ENCODE measurements at places on chromosomes 13 and 19.

DNA sequence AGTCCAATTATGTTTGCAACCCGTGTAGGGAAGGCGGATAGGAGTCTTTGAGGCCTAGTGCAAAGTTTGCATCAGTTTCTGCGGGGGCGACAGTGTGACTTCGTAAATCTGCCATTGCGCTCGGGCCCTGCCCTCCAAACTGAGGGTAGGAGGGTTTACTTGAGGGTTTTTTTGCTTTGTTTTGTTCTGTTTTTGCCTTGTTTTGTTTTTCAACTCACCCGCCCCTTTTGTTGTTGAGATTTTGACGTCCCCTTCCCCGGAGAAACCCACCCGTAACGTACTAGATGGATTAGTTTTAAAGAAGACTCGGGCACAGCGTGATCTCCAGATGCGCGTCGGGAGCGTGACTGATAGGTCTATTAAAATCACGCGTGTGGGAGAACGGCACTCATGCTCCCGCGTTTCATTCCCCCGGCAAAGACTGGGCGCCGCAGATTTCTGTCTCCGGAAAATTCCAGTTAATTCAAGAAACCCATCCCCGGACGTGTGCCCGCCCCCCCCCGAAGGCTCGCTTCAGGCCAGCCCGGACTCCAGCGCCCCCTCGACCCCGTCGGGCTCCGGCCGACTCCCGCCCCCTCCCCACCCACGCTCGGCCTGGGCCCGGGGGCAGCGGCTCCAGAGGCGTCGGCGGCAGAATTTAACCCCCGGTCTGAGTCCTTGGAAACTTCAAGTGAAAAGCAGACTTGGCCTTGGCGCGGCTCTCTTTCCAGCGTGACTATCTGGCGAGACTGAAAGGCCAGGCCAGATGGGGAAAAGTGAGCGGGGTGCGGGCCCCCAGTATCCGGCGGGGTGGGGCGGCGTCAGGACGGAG lies 5.0 kb downstream of the SOX1 start:
- no peak for DNase-seq

DNA sequence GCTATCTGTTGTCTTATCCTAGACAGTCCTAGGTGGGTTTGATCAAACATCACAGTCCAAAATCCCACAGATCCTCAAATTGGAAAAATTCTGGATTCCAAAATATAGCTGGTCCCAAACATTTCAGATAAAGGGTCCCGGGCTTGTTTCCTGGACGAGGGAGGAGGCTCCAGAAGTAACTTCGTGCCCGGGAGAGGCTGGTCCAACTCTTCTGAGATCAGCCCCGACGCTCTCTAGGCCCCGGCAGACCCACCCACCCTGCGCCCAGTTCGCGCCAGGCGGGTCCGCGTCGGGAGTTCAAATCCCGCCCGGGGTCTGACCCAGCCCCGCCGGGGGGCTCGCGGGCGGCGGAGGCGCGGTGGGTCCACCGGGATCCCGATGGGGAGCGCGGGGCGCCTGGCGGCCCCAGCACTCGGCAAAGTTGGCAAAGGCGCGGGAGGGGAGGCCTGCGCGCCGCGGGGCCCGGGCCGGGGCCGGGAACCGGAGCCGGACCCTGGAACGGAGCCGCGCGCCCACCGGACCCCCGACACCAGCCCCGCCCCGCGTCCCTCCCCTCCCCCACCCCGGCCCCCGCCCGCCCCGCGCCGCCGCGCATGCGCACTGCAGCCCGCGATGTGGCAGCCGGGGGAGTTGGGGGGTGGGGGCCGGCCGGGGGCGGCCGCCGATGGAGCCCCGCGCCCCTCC lies 513 bp downstream of the MIER2 start:
- DNase-seq: peak; percentile 22

DNA sequence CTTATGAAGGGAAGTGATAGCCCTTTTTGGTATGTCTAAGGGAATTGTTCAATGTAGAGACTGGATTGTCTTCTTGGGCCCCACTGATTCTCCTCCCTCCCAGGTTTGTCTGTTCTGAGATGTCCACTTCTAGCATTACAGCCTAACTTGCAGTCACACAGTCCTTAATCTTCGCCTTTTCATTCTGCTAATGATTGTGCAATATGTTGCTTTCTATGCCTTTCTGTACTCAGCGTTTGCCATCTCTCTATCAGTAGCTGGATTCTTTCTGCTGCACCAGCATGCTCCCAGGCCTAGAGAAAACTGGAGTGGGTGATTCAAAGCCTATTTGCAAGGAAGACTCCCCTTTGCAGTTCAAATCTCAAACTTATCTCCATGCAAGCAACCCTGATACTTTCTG lies 307.5 kb upstream of the DACH1 start:
- no peak for DNase-seq

- DNase-seq: no peak
Measured at GRCh38 chr13:59532405-59532804, 631.3 kb downstream of the DIAPH3 start.

DNA sequence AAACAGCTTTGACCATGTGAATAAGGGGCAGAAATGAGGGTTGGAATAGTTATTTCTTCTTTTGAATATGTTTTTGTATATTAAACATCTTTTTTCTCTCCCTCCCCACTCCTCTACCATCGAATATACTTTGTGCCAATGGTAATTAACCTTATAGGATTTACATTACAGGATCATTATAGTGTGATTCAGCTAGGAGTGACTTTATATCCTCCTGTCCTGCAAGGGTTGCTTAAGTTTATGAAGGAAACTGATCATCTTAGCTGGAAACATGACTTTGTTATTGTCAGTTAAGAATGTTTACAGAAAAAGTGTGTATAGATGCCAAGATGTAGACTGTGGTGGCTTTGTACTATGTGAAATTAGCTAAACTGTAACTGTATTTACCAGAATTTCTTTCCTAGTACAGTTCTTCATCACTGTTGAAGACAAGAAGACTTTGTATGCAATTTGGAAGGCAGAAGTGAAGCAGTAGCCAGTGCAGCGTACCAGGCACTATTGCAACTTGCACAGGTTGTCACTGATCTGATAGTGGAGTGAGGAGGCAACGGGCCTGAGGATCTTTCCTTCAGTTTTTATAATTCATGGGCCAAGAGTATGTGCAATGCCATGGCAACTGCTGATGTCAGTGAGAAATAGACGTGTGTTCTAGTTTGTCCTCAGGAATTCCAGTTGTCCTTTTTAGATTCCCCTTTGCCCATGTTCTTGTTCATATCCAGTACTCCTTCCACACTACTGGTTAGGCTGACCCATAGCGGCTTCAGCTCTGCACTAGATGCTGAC lies 8.2 kb upstream of the PAN3 start:
- no peak for DNase-seq

DNA sequence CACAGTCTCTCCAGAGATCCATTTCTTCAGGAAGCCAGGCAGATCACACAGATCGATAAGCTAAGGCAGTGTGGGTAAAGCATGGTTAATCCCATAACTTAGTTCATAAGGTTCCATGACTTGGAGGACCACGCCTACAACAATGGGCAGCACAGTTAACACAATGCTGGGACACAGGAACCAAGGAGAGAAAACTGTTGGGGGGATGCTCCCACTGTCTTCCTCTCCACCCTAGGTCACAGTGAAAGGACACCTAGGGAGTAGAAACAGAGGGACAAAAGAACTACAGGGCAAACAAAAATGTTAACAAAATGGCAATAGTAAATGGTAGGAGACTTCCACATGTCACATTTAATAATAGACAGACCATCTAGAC lies 20.8 kb upstream of the ZNF181 start:
- DNase-seq: no peak

DNA sequence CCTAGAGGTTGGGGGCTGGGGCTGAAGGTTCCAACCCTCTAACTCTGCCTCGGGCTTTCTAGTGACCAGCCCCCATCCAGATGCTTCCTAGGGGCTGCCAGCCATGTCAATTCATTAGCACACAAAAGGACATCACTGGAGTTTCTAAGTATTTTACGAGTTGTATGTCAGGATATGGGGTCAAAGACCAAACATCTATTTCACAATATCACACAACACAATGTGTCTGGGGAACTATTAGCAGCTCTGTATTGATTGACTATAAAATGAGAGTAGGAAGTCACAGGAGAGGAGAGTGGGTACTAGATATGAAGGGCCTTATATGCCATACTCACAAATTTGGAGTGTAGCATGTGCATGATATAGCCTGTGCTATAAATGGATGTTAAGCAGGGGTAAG lies 42.1 kb downstream of the LPAR6 start:
- no peak for DNase-seq

DNA sequence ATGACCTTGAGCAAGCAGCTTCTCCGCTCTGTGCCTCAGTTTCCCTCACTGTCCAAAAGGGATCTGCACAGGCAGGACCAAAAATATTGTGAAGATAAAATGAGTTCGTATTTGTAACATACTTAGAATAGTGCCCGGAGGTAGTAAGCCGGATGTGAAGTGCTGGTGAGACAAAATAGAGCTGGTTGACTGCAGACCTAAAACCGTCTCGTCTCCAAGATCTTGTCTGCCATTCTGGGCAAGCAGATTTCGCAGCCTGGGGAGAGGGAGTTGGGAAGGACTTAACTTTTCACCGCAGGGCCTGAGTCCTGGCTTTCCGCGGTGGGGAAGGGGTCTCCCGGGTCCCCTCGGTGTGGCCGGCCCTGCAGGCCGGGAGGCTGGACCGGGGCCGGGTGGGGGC lies 8.2 kb upstream of the BBC3 start:
- no peak for DNase-seq

DNA sequence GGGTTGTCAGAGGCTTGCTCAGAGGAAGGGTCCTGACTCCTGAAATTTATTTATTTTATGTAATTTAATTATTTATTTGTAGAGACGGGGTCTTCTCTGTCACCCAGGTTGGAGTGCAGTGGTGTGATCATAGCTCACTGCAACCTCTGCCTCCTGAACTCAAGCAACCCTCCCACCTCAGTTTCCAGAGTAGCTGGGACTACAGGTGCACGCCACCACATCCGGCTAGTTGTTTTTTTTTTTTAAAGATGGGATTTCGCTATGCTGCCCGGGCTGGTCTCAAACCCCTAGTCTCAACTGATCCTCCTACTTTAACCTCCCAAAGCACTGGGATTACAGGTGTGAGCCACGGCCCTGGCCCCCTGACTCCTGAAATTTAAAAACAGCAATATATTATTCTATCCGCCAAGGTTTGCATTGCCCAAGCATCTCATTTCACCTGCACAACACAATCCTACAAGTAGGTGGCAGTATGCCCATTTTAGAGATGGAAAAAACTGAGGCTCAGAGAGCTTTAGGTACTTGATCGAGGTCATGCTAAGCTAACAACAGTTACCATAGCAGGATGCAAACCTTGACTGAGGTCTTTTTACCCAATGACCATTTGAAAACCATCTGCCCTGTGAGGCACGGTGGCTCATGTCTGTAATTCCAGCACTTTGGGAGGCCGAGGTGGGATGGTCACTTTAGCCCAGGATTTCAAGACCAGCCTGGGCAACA lies 18.1 kb downstream of the ARHGEF18 start:
- peak; percentile 43 for DNase-seq

- no peak for DNase-seq
Measured at GRCh38 chr19:15864824-15865223, 33.0 kb downstream of the CYP4F2 start.

- DNase-seq: no peak
Measured at GRCh38 chr19:31451686-31452330, 102.6 kb upstream of the TSHZ3 start.

DNA sequence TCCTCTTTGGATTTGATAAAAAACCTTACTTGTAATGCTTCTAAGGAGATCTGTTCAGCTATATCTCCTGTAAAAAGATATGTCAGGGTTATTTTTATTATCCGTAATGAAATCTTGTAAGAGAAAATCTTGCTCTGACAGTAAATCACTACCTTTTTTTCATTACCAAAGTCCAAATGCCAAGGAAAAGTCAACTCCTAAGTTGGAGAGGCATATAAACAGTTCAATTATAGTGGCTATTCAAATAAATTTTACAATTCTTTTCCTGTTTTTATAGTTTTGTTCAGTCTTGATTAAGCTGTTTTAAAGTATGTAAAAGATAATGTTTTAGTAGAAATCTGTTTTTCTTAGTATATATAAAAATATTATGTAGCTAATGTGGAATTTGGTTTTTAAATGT lies 9.0 kb downstream of the KCTD4 start:
- no peak for DNase-seq

- no peak for DNase-seq
Measured at GRCh38 chr19:11265785-11266236, 3.5 kb upstream of the DOCK6 start.

DNA sequence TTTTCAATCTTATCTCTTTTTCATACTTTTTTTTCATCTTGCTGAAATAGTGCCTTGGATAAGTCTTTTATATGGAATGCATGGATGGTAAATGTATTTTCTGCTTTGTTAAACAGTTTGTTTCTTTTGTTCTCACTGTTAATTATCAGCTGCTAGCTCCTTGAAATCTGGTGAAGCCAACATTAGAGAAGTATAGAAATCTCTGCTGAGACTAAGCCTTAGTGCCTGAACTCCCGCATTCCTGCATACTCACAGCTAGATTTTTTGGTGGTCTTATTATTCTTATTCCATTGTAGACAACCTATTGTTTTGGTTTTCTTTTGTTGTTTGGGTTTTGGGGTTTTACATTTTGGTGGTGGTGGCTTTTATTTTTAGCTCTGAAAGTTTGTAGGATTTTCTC lies 48.4 kb downstream of the DNAJC15 start:
- DNase-seq: no peak

DNA sequence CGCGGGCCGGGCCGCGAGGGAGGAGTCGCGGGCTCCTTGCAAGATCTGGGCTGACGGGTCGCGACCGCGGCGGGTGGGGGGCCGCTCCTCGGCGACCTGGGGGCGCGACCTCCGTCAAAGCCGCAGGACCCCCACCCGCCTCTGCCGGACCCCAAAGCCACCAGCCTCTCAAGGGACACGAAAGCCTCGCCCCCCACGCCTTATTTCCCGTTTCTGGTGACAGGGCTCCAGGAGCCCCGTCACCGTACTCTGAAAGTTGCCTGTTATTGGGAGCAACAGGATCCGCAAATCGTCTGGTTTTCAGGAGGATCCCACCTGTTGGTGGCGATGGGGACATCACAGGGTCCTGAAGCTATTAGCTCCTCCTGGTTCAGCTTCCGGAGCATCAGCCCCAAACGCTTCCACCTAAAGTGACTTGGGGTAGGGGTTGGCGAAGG lies 530 bp downstream of the MAU2 start:
- no peak for DNase-seq

DNA sequence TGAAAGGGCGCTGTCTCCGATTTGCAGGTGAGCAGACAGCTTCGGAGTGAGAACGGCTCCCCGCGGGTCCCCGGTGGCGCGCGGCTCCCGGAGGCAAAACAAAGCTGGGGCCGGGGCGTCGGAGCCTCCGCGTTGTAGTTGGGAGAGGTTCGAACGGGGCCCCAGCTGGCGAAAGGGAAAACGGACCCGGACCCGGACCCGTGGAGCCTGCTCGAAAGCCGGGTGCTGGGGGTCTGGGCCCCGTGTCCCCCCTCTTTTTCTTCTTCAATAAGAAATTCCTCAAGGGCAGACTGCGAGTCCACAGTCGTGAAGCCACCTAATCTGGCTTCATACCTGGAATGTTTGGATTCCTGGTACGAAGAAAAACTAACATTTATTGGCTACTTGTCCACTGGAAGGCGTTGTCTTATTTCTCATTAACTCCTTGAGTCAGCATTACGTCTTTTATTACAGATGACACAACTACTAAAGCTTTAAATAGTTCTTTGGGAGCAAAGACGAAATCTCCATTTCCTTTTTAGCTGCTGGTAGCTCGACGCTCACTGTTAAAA lies 632 bp upstream of the MTIF3 start:
- DNase-seq: peak; percentile 51

GRCh38 chr19:52963247-52963618 lies 552 bp upstream of the ZNF816 start:
- no peak for DNase-seq

GRCh38 chr13:35136585-35136984 lies 194.5 kb downstream of the NBEA start:
- no peak for DNase-seq
